ENCODE measurements at places on chromosomes 11 and 22. TPM values are rescaled to one million over a fixed set of nuclear protein-coding genes. Genes with fewer than 3 reads are reported as not detected.

GRCh38 chr11:83568516-83568915, 282.3 kb upstream of the CCDC90B start:
- DNase-seq = no peak

- DNase-seq = no peak
Observed at GRCh38 chr11:11416917-11417316, 63.9 kb upstream of the CSNK2A3 start.

- no peak for DNase-seq
Observed at GRCh38 chr22:49845666-49846459, 7.8 kb upstream of the ZBED4 start.

GRCh38 chr11:33540946-33541915, 159.4 kb downstream of the C11orf91 start:
- no peak for DNase-seq

DNA sequence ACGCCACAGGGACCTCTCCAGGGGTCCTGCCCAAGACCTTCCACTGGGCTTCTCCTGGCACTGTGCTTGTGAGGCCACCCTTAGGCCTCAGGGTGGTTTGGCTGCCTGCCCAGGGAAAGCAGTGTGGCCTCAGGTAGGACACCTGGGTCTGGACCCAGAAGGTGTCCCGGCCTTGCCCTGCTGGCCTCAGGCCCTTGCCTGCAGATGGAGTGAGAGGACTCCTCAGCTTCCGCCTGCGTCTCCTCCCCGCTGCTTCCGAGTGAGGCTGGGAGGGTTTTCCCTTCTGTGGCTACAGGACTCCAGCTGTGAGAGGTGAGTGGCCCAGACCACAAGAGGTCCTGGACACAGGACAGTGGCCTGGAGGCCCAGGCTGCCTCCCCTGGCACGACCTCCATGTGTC, 60.4 kb downstream of the WNT7B start:
- no peak for DNase-seq

DNA sequence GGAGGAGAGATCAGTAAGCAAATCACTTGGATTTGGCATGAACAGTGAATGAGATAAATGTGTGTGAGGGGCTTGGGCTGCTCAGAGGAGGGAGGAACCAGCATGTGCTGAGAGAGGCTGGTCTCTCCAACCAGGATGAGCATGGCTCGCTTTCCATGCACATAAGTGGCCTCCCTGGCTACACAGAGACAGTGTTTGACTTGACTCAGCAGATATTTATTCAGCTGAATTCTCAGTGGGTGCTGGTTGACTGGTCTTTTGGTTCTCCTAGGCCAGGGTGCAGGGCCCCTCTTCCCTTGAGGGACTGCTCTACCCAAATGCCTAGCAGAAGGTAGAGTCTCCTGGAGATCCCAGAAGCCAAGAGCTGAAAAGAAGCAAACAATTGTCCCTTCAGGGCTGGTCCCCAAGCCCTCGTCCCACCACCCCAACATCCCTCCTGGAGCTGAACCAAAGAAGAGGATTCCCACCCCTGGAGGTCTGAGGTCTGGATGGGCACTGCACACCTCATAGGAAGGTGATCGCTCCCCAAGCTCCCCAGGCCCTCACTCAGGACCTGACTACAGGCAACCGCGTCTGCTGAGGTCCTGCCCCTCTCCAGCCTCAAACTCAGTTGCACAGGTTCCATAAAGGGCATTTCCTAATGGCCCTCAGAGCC, 3.3 kb upstream of the TRIM29 start:
- DNase-seq = no peak

DNA sequence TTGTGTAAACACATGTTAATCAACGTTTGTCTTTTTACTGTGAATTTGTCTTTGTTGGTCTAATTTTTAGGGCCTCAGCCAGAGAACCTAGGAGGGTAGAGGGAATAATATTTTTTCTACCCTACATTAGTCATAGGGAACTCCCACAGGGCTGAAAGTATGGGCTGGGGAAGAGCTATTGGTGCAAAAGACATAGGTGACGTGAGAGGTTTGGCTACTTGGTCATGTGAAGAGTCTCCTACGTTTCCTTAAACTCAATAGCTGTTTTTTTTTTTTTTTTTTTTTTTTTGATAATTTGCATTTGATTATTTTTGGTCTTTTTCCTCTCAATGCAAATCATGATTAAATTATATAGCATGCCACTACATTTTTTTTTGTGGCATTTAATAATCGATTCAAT, 15.9 kb upstream of the MMP7 start:
- no peak for DNase-seq

PARVG gene
- 74.3 TPM for total RNA-seq
